Stomach (tissue), 19 donors: ENCODE measurements at places on chromosomes 6 and 20. TPM values are rescaled to one million over a fixed set of nuclear protein-coding genes. Genes with fewer than 3 reads are reported as not detected.

DNA sequence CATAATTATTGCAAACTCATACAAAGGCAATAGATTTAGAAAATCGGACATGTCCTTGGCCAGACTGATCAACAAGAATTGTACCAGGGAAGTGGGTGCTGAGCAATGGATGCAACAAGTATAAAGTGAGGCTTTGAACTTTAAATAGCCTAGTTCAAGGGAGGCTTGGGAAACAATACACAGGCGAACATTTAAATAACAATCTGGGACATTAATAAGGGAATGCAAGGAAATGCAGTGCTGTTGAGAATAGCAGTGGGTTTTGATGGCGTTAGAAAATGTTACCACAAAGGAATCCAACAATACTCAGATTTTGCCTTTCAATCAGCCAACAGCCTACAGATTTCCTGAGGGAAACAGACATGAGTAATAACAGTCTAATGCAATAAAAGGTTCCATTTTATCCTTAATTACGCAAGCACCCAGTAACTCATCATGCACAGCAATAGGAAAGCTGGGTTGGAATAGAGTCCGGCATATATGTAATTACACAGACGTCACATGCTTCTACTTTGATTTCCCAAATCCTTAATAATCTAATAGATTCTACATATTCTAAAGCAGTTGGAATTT lies 134.6 kb downstream of the PHACTR1 start:
- H3K4me1 ChIP-seq = no peaks in the 10 kb centered on the region
- no peaks in the 10 kb centered on the region for H3K36me3 ChIP-seq
- H3K27ac ChIP-seq = no peak overlapping the region
- no peaks in the 10 kb centered on the region for H3K27me3 ChIP-seq
- no peak for DNase-seq

DNA sequence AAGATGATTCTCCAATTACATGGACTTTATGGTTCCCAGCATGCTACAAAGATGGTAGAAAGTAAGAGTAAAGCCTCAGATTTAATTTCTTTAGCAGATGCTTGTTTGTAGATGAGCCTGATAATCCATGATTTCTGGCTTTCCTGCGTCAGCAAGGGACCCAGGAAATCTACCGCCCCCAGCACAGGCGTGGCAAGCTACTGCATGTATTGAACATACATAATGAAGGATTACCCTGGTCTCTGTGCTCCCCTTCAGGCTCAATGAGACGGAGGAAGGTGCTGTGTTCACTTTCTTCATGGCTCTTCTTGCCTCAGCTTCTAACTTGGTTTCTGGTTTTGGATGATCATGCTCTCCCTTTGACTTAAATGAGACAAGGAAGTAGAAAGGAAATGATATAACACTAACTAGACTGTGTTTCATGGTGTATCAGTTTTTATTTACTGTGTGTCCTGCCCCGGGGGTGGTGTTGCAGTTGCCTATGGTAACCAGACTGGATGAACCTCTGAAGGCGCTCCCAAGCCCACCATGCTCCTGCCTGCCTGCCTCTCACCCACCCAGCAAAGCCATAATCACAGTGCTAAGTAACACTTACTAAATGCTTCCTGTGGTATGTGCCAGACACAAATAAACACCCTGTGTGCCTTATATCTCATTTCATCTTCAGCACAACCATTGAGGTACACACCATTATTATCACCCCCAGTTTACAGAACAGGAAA lies 17.9 kb downstream of the GCM1 start:
- H3K27ac ChIP-seq = no peak overlapping the region
- H3K4me1 ChIP-seq = no peaks in the 10 kb centered on the region
- H3K36me3 ChIP-seq = no peaks in the 10 kb centered on the region
- H3K4me3 ChIP-seq = no peak overlapping the region
- no peaks in the 10 kb centered on the region for H3K27me3 ChIP-seq

TREML1 gene
- total RNA-seq = not detected

DNA sequence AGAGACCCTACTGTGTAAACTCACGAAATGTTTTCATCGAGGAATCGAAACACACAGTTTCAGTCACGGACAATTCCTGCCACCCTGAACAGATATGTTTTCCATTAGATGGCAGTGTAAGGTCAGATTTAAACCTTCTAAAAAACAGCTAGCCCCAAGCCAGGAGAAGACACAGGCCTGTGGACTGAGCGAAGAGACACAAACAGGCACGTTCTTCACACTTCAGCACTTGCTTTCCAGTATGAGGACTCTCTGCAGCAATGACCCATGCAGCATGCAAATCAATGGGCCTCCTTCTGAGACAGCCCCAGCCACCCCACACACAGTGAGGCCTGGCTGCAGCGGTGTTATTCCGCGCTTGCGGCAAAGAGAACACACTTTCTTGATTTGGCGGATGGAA lies 31.9 kb downstream of the HUS1B start:
- DNase-seq = no peak
- no peak overlapping the region for H3K27ac ChIP-seq
- H3K27me3 ChIP-seq = no peaks in the 10 kb centered on the region
- H3K36me3 ChIP-seq = peaks cover 7% of the 10 kb centered on the region
- H3K4me3 ChIP-seq = no peak overlapping the region
- H3K4me1 ChIP-seq = no peaks in the 10 kb centered on the region

DNA sequence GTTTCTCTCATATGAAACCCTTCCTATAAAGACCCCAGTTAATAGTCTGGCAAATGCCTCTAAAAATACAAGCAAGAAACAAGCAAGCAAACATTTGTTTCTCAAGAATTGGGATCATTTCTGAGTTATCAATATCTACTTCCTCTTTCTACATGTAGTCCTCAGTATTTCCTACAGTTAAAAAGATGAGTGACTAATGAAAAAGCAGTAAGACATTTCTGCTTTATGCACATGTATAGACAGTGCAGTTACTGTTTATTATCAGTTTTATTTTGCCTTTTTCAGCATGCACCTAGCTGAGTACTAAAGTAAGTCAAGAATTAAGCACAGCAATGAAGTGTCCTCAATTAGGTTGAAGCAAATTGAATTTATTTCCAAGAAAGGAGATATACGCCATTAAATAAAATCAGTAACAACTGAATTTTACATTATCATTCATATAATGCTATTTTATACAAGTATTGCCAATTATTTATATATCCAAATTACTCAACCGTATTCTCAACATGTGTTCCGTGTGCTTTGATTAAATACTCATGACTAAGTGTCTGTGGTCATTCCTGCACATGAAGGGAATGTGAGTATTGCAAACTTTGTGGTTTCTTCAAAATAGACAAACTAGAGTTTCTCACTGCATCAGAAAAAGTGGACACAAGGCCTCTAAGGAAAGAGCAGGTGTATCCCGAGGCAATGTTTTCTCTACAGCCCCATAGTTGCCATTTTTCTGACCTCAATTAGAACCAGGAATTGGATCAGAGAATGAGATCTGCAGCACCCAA lies 159.3 kb upstream of the MARCKS start:
- no peaks in the 10 kb centered on the region for H3K27me3 ChIP-seq
- H3K4me3 ChIP-seq = no peak overlapping the region
- no peaks in the 10 kb centered on the region for H3K36me3 ChIP-seq
- H3K4me1 ChIP-seq = no peaks in the 10 kb centered on the region
- H3K27ac ChIP-seq = no peak overlapping the region

GRCh38 chr6:163759542-163759941 lies 345.0 kb downstream of the QKI start:
- H3K4me3 ChIP-seq = no peak overlapping the region
- H3K36me3 ChIP-seq = no peaks in the 10 kb centered on the region
- no peaks in the 10 kb centered on the region for H3K27me3 ChIP-seq
- no peak overlapping the region for H3K27ac ChIP-seq
- DNase-seq = no peak

- H3K36me3 ChIP-seq = peaks cover 100% of the 10 kb centered on the region
- H3K4me1 ChIP-seq = no peaks in the 10 kb centered on the region
- H3K4me3 ChIP-seq = no peak overlapping the region
- no peak for DNase-seq
- H3K27ac ChIP-seq = no peak overlapping the region
These were observed 66.2 kb upstream of the SLC22A1 start for GRCh38 chr6:160055378-160055777.

DNA sequence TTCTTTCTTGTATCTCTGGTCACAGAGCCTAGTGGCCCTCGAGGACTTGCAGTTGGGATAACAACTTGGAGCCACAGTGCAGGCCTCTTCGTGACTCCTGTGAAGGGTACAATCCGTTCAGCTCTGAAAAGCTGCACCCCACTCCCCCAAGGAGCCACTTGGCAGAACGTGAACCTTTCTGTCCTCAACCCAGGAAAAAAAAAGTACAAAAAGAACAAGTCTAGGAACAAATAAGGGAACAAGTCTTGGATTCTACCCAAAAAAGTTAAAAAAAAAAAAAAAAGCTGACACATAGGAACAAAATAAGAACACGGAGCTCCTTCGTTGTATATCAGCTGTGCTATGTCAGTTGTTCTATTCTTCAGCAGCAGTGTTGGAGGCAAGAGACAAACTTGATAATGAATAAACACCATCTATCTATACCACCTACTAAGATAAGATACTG lies 77.9 kb upstream of the TULP1 start:
- H3K27me3 ChIP-seq = no peaks in the 10 kb centered on the region
- H3K36me3 ChIP-seq = peaks cover 98% of the 10 kb centered on the region
- peaks cover 84% of the 10 kb centered on the region for H3K4me1 ChIP-seq
- H3K27ac ChIP-seq = peak overlapping the region; percentile 77
- H3K4me3 ChIP-seq = no peak overlapping the region
- no peak for DNase-seq

DNA sequence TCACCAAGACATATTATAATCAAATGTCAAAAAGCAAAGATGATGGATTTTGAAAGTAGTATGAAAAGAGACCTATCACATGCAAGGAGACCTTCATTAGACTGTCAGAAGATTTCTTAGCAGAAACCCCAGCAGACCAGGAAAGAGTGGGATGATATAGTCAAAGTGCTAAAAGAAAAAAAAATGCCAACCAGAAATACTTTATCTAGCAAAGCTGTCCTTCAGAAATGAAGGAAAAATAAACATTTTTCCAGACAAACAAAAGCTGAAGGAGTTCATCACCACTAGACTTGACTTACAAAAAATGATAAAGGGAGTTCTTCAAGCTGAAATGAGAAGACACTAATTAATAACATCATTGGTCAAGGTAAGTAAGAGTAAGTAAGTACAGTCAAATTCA lies 251.2 kb upstream of the SASH1 start:
- H3K36me3 ChIP-seq = no peaks in the 10 kb centered on the region
- DNase-seq = no peak
- H3K27me3 ChIP-seq = no peaks in the 10 kb centered on the region
- no peak overlapping the region for H3K4me3 ChIP-seq

- H3K4me3 ChIP-seq = no peak overlapping the region
- DNase-seq = peak; percentile 75
- H3K36me3 ChIP-seq = no peaks in the 10 kb centered on the region
- no peaks in the 10 kb centered on the region for H3K27me3 ChIP-seq
- peaks cover 16% of the 10 kb centered on the region for H3K4me1 ChIP-seq
These were observed 42.0 kb upstream of the ESR1 start for GRCh38 chr6:151765444-151765886.

- H3K4me1 ChIP-seq = peaks cover 88% of the 10 kb centered on the region
- H3K27ac ChIP-seq = peak overlapping the region; percentile 25
- H3K36me3 ChIP-seq = peaks cover 29% of the 10 kb centered on the region
- peak; percentile 58 for DNase-seq
These were observed 1.3 kb upstream of the NNAT start for GRCh38 chr20:37519508-37520418.

DNA sequence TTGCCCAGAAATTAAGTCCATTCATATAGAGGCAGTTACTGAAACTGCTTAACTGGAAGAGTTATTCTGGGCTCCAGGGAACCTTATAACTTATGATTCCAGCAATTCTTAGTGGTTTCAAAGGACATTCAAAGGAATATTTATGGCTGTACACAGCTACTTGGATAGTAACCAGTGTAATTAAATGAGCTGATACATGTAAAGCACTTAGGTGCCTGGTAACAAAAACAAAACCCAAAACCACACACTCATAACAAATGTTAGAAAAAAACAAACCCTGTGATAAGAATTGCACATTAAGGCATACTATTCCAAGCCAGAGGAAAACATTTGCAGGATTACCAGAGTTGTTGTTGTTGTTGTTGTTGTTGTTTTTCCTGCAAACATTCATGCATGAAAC lies 51.5 kb downstream of the STK4 start:
- no peak for DNase-seq
- H3K36me3 ChIP-seq = no peaks in the 10 kb centered on the region
- no peak overlapping the region for H3K4me3 ChIP-seq

GRCh38 chr6:2552526-2553154 lies 198.1 kb downstream of the MYLK4 start:
- no peak overlapping the region for H3K4me3 ChIP-seq
- H3K27ac ChIP-seq = no peak overlapping the region
- H3K36me3 ChIP-seq = no peaks in the 10 kb centered on the region

GRCh38 chr20:36525620-36526365 lies 15.5 kb upstream of the MYL9 start:
- H3K4me1 ChIP-seq = peaks cover 6% of the 10 kb centered on the region
- H3K36me3 ChIP-seq = peaks cover 85% of the 10 kb centered on the region
- H3K4me3 ChIP-seq = no peak overlapping the region

POM121L2 gene
- not detected for total RNA-seq

ERVFRD-1 gene
- not detected for total RNA-seq
